ENCODE measurements at places on chromosomes 2 and 18. TPM values are rescaled to one million over a fixed set of nuclear protein-coding genes. Genes with fewer than 3 reads are reported as not detected.

GRCh38 chr18:5285326-5285725 is 10.2 kb downstream of the ZBTB14 start:
- peaks cover 8% of the 10 kb centered on the region for H3K4me1 ChIP-seq
- no peaks in the 10 kb centered on the region for H3K36me3 ChIP-seq
- H3K27me3 ChIP-seq = no peaks in the 10 kb centered on the region
- H3K4me3 ChIP-seq = no peak overlapping the region

PLGLB2 gene
- total RNA-seq = 0.89 TPM

- no peaks in the 10 kb centered on the region for H3K27me3 ChIP-seq
- no peak overlapping the region for H3K4me3 ChIP-seq
- no peak for DNase-seq
- H3K4me1 ChIP-seq = no peaks in the 10 kb centered on the region
- H3K27ac ChIP-seq = no peak overlapping the region
Observed at GRCh38 chr2:232652505-232652851, 19.1 kb downstream of the EFHD1 start.

GRCh38 chr2:31896293-31896692 is 114.5 kb downstream of the MEMO1 start:
- H3K4me1 ChIP-seq = no peaks in the 10 kb centered on the region
- no peak for DNase-seq
- no peaks in the 10 kb centered on the region for H3K27me3 ChIP-seq
- no peak overlapping the region for H3K27ac ChIP-seq
- no peak overlapping the region for H3K4me3 ChIP-seq

CD8A gene
- total RNA-seq = 363 TPM

CREG2 gene
- not detected for total RNA-seq
